ENCODE measurements at places on chromosomes 2 and 18. TPM values are rescaled to one million over a fixed set of nuclear protein-coding genes. Genes with fewer than 3 reads are reported as not detected.

RGPD4 gene
- total RNA-seq, result not detected

DAPL1 gene
- not detected for total RNA-seq

DNAJC5G gene
- total RNA-seq, result not detected

DCDC2C gene
- not detected for total RNA-seq

CRYGD gene
- not detected for total RNA-seq

MAPK4 gene
- 16.3 TPM for total RNA-seq

GRCh38 chr2:173607606-173608311 is 253.1 kb downstream of the CDCA7 start:
- DNase-seq, result no peak

DNA sequence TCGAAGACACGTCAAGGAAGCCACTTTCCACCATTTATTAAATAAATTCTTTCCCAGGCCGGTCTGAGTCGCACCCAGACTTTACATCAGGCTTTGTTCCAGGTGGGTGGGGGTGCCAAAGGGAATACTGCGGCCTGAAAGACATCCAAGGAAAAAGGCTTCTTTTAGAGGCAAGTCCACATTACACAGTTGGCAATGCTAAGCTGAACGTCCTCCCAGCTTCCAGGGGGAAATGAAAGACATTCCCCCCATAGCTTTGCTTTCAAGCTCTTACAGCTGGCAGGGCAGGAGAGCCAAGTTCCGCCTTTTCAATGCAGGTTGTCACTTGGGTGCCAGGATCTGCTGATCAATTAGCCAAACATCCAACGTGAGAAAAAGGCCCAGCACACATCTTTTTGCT is 36.5 kb upstream of the PTPN4 start:
- no peak for DNase-seq

- DNase-seq, result no peak
Observed at GRCh38 chr18:58997811-58998337, 133.2 kb downstream of the ZNF532 start.

GRCh38 chr2:161045726-161046125 is 114.5 kb upstream of the TANK start:
- no peak for DNase-seq

- no peak for DNase-seq
Observed at GRCh38 chr2:190367091-190367490, 23.7 kb downstream of the INPP1 start.

- DNase-seq, result no peak
Observed at GRCh38 chr18:55390898-55391297, 197.1 kb downstream of the TCF4 start.

GRCh38 chr18:79329786-79330185 is 65.9 kb upstream of the NFATC1 start:
- no peak for DNase-seq

GRCh38 chr2:141508086-141508752 is 622.6 kb downstream of the LRP1B start:
- no peak for DNase-seq

DNA sequence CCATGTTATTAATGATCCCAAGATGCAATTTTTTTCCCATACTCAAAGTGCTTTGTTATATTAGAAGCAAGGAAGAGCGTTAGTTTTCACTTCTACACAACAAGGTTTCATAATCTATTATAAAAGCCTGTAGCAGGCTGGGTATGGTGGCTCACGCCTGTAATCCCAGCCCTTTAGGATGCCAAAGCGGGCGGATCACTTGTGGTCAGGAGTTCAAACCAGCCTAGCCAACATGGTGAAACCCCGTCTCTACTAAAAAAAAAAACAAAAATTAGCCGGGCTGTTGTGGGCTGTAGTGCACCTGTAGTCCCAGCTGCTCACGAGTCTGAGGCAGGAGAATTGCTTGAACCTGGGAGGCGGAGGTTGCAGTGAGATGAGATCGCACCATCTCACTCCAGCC is 19.0 kb upstream of the SERPINB2 start:
- DNase-seq, result no peak

- DNase-seq, result no peak
Observed at GRCh38 chr2:6657136-6657535, 208.6 kb downstream of the CMPK2 start.

DNA sequence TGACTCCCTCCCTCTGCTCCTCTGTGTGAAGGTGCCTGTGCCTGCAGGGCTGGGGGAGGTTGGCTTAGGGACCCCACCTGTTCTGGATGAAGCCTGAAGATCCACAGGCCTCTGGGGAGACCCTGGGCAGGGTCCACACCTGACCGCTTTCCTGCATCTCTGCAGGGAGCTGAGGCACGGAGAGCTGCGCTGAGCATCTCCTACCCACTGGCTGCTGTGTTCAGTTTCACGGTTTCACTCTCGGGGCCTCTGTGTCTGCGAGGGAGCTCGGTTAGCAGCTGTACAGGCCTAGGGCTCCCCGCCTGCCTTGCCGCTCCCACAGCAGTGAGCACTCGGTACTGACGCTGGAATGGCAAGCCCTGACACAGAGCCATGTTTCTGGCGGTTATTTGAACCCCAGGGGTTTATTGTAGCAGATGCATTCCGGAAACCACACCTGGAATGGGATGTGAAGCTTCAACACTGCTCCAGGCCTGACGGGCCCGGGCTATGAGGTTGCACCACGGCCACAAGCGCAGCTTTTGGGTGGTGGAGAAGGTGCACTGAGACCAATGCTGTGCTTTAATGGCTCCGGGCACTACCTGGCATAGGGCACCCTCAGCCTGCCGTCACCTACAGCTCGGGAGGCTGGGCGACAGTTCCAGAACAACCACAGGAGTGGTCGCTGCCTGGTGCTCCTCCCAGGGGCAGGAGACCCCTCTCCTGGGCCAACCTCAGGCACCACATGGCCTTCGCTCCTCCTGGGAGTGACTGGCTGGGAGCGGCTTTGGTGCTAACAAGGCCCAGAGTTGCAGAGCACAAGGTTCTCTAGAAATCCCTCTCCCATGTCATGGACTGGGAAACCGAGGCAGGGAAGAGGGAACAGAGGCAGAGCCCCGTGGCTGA is 257.9 kb downstream of the NDUFA10 start:
- DNase-seq, result no peak

DNA sequence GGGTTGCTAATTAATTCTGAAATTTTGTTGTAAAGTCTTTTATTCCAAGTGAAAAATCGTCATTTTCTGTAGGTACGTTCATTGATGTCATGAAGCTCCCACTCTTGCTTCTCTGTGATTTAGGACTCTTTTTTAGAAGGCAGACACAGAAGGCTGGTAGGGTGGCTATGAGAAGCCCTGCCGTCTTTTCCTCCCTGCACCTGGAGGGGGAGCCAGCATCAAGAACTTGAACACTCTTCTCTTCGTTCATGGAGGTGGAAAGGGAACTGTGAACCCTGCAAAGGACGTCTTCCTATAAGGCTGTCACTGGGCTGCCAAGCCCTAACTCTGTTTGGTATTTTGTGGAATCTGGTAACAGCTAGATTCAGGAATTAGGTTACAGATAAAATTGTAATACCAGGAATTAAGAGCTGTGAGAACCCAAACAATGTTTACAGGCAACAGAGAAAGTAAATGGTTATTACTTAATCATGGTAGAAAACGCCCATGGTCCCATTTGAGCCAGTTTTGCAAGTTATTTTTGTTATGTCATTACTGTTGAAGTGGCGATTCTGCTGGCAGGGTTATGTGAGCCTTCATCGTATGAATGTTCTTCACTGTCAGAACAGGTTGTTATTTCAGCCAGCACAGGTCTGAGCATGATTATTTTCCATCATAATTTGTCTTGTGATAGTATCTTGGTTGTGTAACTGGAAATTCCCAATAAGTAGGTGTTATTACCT is 112.2 kb downstream of the OSBPL6 start:
- DNase-seq, result peak; percentile 12
